ENCODE measurements at places on chromosomes 5 and 9.

DNA sequence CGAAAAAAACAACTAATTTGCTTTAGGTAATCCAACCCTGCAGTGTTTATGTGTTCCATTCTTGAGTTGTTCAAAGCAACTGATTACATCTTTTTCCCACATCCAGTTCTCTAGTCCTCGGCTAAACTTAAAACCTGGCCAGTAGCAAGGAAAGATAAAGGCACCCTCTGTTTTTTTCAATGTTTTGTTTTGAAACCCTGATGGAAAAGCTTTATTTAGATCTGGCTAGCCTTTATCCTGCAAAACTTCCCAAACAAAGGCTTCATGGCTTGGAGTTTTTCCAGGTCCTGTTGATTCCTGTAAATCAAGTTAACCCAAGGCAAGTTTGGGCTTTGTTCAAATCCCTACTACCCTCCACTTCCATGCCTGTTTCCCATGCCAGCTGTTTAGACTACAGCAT, 105.1 kb downstream of the CEMIP2 start:
- DNase-seq: no peak

- no peak for DNase-seq
Observed at GRCh38 chr5:160390787-160391696, 8.8 kb downstream of the FAM200C start.

DNA sequence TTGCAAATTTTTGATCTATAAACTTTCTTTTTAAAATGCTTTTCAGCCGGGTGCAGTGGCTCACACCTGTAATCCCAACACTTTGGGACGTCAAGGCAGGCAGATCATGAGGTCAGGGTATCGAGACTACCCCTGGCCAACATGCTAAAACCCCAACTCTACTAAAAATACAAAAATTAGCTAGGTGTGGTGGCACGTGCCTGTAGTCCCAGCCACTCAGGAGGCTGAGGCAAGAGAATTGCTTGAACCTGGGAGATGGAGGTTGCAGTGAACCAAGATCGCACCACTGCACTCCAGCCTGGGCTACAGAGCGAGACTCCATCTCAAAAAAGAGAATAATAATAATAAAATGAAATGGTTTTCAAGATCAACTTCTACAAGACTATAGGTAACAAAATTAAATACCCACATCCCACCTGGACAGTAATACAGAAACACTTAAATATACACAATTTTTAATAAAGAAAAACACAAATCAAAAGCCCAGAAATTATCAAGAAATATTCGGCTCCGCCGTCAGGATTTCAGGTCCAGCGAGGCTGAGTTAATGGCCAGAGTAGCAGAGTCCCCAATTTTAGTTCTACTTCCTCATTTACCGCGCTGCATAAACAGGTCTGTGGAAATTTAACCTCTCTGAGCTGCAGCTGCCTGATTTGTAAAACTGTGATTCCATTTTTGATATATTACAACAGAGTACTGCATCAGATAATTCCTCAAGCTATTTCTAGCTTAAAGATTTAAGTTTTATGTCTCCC, 4.0 kb downstream of the TUT7 start:
- no peak for DNase-seq

DNA sequence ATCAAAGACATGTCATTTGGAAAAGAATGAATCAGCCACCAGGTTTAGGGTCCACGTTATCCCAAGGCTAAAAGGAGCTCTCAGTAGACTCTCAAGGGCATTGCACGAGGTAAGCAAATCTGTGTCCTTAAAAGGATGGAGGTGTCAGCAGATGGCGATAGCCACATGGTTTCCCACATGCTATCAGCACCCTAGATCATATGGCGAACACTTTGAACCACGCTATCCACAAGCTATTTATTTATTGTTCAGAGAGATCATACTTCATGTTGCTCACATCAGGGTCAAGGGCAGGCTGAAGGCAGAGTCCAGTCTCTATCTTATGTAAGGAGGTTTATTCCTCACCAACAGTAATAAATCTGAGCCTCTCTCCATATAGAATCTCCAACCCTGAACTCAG, 43.7 kb downstream of the CDH6 start:
- no peak for DNase-seq

- DNase-seq: no peak
Observed at GRCh38 chr9:124214596-124215367, 43.0 kb upstream of the NEK6 start.

DNA sequence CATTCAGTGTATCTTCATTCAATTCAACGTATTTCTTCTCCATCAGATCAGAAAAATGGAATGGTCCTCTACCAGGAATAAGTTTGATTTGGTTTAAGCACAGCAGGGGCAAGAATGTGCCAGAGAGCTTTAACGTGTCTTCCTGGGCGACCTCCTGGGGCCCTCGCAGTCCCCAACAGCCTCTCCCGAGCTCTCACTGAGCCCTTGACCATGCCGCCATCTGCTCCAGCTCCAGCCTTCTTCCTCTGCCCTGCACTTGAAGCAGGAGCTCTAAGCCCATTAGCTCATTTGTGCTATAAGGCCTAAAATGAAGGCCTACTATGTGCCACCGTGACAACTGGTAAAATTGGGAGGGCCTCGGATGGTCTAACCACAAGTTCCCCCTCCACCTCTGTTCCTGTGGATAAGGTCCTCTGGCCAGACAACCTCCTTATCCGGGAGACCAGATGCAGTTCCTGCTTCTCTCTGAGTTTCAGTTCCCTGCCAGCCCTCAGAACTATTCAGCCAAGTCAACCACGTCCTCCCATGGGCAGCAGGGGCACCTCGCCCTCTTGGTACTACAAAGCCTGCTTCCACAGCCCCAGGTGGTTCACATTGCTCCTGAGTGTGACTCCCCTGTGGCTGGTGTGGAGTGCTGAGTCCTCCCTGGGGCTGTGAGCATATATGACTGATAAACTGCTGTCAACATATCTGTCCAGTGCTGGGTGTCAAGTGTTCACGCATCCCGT, 35.8 kb downstream of the C5orf15 start:
- no peak for DNase-seq

DNA sequence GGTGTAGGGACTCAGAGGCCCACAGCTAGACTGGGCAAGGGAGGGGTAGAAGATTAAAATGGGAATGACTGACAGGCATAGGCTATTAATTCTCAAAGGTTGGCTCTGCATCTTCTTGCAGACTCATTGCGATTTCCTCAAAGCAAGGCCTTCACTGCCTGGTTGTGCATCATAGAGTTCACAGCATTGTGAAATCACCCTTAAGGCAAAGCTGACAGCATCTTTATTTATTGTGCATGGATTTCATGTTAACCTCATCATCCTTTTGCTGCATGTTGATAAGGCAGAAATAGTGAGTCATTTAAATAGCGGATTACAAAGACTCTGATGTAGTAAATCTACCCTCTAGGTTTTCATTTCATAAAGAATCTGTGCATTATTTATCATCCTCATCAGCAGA, 13.6 kb upstream of the PALM2AKAP2 start:
- no peak for DNase-seq

GRCh38 chr5:130017173-130017572, 112.9 kb downstream of the CHSY3 start:
- DNase-seq: no peak

DNA sequence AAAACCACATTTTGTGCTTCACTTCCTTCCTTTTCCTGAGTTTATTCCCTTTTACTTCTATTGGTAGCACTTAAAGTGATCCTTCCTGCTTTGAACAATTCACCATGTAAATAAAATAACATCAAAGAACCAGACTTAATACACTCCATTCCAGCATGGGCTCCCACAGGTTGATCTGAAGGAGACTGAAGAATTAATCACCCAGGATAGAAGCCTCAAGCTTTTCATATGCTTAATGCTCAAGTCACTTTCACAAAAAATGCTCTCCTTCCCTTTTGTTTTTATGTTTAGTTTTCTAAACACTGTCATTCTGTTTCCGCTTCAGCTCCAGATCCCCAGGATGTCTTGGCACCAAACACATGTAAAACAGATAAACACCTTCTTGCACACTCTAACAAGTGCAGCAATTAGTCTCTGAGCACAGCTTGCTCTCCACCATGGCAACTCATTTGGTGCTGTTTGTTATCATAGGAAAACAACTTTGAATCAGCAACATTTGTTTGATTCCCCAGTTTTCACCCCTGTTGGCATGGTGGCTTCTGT, 37.0 kb downstream of the DMRTA1 start:
- no peak for DNase-seq

GRCh38 chr5:18699681-18700080, 1065.4 kb downstream of the TAF11L14 start:
- no peak for DNase-seq

- no peak for DNase-seq
Observed at GRCh38 chr9:11190719-11191118, 577.9 kb upstream of the PTPRD start.

DNA sequence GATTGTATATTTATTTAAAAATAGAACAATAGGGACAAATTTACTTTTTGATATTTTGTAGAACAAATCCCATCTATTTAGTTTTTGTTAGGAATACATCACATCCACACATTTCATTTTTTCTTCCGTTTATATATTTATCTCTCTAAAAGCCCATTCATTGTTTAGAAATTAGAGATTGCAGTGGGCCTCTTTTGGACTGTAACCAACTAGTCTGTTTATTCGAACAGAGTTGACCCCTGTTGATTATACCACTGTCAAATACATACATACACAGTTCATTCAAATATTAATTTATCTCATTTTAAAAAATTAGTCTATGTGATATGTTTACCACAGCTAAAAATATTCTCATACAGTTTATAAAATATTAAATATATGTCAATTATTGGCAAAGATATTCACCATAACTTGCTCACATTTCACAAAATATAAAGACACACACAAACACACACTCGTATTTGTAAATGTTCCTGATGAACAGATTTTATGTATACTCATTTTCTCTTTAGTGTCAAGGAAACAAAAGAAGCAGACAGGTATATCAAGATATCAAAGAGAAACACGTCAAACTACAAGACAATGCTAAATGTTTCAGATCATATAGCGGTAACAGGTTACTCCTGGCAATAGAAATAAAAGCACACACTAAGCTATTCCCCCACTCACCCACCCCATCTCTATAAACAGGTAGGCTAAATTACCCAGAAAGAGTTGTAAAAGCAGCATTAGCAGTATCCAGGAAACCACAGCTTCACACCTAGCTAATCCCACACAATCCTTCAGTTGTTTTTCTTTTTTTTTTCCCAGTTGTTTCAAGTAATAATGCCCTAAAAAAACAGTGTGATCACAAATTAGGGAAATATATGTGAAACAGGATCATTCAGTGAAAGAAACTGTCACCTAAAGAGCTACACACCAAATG, 283.9 kb downstream of the ADAMTS6 start:
- no peak for DNase-seq

- DNase-seq: peak; percentile 56
Observed at GRCh38 chr5:36079200-36079781, 12.6 kb upstream of the UGT3A2 start.

- DNase-seq: no peak
Observed at GRCh38 chr5:95647886-95648860, 1.6 kb downstream of the RFESD start.

GRCh38 chr9:127733614-127734013, 1.5 kb downstream of the TOR2A start:
- no peak for DNase-seq

- DNase-seq: no peak
Observed at GRCh38 chr9:26415528-26415927, 477.1 kb downstream of the CAAP1 start.

DNA sequence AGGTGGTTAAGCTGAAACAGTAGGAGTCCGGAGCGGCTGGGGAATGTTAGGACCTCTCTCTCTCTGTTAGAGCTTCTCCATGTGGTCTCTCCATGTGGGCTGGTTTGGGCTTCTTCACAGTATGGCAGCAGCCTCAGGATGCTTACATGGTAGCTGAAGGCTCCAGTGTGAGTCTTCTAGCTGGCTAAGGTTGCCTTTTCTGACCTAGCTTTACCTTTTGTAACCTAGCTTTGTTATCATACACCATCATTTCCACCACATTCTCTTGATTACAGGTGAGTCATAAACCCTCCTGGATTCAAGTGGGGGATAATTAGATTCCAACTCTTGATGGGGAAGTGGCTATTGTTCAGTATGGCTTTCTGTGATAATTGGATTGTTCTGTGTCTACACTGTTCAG, 98.5 kb downstream of the MTREX start:
- DNase-seq: no peak

DNA sequence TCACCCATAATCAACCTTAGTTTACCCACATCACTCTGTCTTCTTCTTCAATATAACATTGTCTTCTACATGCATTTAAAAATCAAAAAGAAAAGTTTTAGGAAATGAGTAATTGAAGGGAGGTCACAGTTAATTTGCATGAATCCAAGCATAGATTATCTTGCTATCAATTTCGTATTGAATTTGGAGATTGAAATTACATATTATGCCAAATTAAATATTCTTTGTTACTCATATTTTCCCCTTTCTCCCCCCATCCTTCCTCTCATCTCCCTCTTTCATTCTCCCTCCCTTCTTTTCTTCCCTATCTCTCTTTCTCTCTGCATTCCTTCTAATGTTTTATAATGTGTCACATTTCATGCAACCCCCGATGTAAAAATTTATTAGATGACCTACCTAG, 303.3 kb downstream of the FBXL7 start:
- DNase-seq: no peak

DNA sequence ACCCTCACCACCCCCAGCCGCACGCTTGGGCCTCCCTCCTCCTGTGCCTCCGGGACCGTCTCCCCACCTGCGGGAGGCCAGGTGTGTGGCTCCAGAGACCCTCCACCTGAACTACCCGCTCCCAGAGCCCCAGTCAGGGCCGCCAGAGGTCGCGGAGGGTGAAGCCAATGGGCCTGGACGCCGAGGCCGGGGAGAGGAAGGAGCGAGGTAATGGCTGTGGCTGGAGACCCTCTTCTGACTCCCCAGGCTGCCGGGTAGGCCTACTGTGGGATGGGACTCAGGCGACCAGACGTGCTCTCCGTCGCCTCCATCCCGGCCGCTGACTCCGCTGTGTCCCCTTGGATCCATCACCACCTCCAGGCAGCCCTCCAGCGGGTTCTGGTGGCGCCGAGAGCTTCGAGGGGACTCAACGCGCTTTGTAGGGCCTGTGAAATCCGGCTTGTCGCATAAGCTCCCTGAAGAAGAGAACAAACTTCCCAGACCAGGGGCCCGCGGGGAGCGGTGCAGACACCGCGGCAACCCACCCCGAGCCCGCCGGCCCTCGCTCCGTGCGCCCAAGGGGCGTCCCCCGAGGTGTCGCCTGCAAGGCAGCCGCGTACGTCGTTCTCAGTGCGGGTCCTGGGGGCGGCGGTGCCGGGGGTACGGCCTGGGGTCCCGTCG, 12.6 kb downstream of the IRX2 start:
- no peak for DNase-seq

- no peak for DNase-seq
Observed at GRCh38 chr9:110954822-110955291, 83.4 kb downstream of the LPAR1 start.

- no peak for DNase-seq
Observed at GRCh38 chr9:16752601-16753000, 117.9 kb downstream of the BNC2 start.

DNA sequence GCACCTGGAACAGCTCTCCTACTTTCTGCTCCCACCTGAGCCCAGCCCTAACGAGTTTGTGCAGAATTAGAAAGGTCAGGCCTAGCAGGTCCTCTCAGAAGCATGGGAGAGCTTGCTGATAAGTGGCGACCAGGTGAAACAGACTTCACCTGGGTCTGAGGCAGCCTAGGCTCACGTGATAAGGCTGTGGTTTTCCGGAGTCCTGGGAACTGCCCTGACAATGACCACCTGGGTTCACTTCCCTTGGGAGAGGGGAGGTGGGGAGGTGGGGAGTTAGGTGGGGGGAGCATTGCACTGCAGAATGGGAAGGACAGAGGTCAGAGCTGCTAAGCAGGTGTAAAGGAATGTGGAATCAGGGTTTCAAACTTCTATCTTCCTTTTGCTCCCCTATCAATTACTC, 152.9 kb upstream of the MAP1B start:
- no peak for DNase-seq

- no peak for DNase-seq
Observed at GRCh38 chr5:167478188-167478587, 813.3 kb upstream of the WWC1 start.

GRCh38 chr5:81398741-81399140, 4.8 kb upstream of the ACOT12 start:
- no peak for DNase-seq

Measured in GM19239 (cell line).